ENCODE measurements at places on chromosomes 6 and 20.

- no peak for DNase-seq
Measured at GRCh38 chr6:72245565-72245964, 359.2 kb downstream of the RIMS1 start.

DNA sequence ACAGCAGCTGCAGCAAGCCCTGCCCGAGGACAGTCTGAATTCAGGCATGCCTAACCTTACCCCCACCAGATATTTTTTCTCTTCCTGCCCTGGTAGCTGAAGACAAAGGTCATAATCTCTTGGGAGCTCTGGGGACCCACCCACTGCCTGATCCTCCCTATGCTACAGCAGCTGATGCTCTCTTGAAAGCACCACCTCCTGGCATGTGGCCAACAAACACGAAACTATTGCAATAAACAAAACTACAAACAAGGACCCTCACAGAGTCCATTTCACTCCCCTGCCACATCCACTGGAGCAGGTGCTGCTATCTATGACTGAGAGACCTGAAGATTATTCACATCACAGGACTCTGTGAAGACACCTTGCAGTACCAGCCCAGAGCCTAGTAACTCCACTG, 238.5 kb upstream of the HS3ST5 start:
- DNase-seq = no peak

- DNase-seq = no peak
Measured at GRCh38 chr6:16081326-16081725, 47.6 kb upstream of the MYLIP start.

DNA sequence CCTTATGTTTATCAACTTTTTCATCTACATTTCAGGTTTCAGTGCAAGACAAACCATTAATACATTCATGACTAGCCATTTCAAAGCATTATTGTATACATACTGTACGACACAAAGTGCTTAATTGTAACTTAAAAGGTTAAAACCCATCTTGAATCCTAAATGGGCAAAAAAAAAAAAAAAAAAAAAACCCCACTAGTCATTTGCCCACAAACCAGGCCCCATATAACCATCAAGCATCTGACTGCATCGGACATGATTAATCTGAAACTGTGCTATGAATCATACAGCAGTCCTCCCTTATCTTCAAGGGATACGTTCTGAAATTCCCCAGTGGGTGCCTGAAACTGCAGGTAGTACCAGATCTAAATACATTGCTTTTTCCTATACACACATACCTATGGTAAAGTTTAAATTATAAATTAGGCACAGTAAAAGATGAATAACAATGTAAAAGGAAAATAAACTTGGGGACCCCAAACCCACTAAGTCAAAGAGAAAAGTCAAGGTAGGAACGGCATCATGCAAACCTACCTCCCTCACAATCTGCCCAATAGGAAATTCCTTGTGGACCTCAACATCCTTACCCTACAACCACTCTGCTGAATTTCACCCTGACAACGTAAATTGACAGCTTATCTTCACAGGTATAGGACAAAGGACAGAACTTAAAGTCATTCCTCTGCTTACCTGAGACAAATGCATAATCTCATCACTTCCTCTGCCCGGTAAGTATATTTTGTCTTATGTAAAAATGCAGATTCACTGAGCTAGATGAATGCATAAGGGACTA, 14.3 kb downstream of the B4GALT5 start:
- DNase-seq = no peak
